Breast epithelium (tissue), 4 donors: ENCODE measurements at places on chromosomes 12 and 14. TPM values are rescaled to one million over a fixed set of nuclear protein-coding genes. Genes with fewer than 3 reads are reported as not detected.

The STON2 gene
- 27.5 TPM for total RNA-seq

DNA sequence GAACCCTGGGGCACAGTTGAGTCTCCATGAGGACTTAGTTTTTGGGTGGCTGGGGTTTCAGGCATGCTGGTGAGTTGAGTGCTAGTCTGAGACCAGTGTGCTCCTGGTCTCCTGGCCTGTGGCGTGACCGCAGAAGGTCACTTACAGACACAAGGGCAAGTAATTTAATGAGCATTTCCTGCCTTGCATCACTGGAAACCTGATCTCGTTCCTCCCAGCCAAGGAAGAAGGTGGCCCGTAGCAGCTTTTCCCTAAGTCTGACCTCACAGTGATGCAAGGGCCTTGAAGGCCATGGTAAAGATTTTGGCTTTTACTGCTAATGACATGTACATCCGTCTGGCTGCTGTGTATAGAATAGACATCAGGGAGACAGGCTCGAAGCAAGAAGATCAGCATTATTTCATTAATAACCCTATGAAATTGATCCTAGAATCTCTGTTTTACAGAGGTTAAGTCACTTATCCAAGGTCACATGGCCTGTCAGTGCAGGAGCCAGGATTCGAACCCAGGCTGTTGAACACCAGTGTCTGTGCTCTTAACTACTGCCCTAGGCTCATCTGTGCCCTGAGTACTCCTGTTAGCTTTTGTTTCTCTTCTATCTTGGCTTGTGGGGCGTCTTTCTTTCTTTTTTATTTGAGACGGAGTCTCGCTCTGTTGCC lies 4.6 kb downstream of the TMEM120B start:
- DNase-seq, result no peak

- no peak for DNase-seq
Measured at GRCh38 chr14:92652413-92653151, 95.8 kb downstream of the LGMN start.

The SLC7A7 gene
- 27.2 TPM for total RNA-seq

DNA sequence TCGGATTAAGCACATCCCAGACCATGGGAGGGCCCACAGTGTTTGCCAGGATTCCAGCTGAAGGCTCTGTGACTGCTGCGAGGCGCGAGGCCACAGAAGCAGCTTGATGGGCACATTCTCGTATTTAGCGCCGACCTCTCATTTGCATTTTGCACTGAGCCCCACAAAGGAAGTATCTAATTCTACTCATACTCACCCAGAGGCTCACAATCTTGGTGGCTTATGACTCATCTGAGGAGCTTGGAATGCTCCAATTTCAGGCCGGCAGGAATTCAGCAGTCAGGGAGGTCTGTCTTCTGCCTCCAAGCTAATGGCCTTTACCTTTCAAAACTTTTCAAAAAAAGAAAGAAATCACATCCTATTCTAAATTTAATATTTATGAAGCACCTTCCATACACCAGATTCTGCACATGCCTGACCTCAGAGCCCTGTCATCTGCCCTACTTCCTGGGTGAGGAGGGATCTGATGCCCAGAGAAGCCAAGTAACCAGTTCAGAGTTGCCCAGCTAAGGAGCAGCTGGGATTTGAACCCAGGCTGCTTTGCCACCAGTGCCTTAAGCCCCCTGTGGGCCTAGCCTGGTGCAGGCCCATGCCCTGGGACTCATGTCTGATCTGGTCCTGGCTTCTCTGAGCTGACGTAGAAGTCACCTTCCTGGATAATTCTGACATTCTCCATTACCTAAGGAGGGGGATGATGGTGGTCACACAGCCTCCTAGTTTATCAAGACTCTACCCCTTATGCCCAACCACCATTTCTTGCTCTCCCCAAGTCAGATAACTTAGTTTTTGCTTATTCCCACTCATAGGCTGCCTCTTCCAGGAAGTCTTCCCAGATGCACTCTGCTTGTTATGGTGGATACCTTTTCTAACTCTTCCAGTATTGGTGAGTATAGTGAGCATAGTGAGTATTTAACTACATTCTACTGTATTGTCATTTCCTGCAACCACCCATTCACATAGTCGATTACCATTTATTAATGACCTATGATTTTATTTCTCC lies 198.9 kb downstream of the RBM19 start:
- no peak for DNase-seq

DNA sequence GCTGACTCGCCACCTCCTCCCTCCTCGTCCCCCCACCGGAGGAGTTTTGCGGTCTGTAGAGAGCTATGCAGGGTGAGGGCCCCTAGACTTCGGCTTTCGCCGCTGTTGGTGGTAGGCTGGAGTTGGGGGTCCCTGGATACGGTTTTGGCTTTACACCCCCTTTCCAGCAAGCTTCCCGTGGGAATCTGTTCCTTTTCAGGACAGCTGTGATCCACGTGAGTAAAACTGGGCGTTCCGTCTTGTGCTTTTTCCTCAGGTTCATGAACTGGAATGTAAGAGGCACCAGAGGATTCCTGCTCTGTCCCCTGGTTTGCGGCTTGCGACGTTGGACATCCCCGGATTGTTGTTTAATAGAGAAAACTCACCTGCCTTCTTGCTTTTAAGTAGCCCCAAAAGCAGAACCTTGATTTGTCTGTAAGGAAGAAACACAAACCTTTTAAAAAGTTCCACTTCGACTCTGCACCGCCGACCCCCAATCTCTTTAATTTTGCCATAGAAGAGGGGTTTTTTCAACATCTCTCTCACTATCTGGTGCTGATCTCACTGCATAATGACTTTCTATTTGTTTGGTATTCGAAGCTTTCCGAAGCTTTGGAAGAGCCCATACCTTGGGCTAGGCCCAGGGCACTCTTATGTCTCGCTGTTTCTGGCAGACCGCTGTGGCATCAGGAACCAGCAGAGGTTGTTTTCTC lies 490 bp downstream of the PRORP start:
- DNase-seq, result peak; percentile 53

The ERBB3 gene
- 187 TPM for total RNA-seq

The SLCO1A2 gene
- total RNA-seq, result not detected

The RNASE1 gene
- total RNA-seq, result 1,186 TPM
